ENCODE measurements at places on chromosomes 13 and 19.
A peak's percentile ranks its signal among the peaks of the same experiment; 100 is the strongest.

DNA sequence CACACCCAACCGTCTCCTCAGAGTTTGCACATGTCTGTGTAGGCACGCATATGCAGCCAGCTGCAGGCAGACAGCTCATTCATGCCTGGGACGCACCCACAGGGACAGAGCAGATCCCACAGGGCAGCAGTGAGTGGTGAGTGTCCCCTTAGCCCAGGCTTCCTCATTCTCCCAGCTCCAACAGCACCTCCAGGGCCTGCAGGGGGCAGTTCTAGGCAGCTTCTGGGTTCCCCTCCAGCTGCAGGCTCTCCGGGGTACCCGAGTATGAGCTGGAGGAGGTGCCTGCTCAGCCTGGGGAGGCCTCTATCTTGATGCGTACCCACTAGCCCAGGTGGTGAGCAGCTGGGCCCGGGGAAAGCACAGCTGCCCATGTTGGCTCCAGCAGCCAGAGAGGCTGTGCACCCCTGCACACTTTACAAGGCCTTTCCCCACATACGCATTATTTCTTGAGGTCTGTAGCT, 1.3 kb upstream of the SHANK1 start:
- DNase-seq, result no peak

- DNase-seq, result no peak
Measured at GRCh38 chr19:7879836-7880235, 5.6 kb upstream of the PRR36 start.

DNA sequence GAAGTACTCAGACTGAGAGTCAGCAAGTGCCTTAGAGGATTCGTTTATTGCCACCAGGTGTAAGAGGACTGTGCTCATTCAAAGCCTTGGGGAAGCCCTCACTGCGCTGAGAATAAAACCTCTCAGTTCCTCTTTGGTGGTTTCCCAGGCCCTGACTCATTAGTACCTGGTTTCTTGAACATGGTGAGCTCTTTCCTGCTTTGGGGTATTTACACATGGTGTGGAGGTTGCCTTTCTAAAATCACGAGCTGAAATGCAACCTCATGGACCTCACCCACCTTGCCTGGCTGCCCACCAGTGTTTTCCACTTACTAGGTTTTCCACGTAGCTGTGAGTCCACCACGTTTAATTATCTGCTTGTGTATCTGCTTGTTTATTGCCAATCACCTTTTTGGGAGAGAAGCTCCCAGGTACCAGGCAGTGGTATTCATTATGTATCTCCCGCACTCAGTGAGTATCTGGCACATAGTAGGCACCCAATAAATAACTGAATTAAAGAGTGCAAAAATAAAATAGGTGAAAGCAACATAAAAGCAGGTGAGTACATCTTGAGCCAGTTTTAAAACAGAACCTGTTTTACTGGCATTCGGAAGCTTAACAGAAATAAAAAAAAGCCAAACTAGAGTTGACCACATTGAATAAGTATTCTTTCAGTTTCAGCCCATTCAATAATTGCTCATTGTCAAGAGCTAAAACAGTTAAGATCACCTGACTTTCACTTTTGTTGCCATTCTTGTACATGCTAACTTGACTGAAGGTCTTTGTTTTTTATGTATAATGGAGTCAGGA, 533.0 kb downstream of the MYO16 start:
- DNase-seq, result peak; percentile 67

- DNase-seq, result no peak
Measured at GRCh38 chr13:23813635-23814034, 75.6 kb downstream of the MIPEP start.

DNA sequence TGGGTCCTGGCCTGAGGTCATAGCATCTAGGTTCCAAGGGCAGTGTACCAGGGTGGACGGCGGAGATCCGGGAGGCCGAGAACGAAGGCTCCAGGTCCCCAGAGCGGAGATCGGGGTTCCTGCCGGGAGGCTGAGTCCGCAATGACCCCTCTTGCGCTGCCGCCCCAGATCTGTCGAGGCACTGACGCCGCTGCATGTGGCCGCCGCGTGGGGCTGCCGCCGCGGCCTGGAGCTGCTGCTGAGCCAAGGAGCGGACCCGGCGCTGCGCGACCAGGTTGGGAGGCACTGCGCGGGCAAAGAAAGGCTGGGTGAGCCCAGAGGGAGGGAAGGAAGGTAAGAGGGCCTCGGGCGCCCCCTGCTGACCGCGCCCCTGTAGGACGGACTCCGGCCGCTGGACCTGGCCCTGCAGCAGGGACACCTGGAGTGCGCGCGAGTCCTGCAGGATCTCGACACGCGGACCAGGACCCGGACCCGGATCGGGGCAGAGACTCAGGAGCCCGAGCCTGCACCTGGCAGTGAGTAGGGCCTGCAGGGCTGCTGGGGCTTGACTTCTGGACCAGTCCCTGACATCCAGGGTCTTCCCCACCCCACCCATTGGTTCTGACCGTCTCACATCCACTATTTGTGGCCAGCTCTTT, 906 bp downstream of the ANKLE1 start:
- DNase-seq, result peak; percentile 71

GRCh38 chr19:50147462-50148423, 15.3 kb downstream of the IZUMO2 start:
- peak; percentile 75 for DNase-seq

DNA sequence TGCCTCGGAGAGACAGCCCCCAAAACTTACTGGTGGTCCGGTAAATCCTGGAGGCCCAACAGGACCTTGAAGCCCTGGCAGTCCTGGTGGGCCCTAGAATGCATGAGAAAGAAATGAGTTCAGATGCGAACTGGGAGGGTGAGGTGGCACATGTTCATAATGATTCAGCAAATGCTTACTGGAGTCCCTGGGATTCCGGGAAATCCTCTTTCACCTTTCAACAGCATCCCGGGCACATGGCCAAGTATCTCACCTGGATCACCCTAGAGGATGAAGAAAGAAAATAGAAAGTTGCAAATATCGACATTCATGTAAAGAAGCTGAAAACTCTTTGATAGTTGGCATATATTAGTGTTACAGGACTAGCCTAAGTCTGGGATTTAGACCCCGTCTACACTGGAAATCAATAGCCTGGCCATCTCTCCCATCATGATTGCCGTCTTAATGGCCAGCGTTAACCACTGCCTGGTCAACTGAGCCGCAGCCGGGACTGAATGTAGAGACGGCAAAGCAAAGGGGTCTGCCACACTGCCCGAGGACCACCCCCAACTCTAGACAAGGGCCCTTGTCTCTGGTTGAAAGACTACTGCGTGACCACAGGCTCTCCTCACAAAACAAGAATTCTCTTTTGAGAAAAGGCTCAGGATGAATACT, 96.9 kb downstream of the COL4A1 start:
- DNase-seq, result peak; percentile 60

GRCh38 chr13:26619358-26619757, 61.9 kb downstream of the WASF3 start:
- DNase-seq, result no peak

GRCh38 chr13:114140906-114141250, 8.5 kb upstream of the RASA3 start:
- no peak for DNase-seq

GRCh38 chr13:46720189-46720588, 76.8 kb downstream of the ESD start:
- DNase-seq, result no peak

DNA sequence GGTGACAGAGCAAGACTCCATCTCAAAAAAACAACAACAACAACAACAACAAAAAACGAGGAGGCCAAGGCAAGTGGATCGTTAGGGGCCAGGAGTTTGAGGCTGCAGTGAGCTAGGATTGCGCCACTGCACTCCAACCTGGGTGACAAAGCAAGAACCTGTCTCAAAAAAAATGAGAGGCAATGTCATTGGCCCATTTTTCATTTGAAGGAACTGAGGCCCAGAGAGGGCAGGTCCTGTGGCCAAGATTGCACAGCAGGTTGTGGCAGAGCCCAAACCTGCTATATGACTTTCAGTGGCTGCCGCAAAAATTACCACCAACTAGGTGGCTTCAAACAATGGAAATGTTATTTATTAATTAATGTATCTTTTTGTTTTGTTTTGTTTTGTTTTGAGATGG, 5.5 kb downstream of the PIK3R2 start:
- DNase-seq, result no peak

DNA sequence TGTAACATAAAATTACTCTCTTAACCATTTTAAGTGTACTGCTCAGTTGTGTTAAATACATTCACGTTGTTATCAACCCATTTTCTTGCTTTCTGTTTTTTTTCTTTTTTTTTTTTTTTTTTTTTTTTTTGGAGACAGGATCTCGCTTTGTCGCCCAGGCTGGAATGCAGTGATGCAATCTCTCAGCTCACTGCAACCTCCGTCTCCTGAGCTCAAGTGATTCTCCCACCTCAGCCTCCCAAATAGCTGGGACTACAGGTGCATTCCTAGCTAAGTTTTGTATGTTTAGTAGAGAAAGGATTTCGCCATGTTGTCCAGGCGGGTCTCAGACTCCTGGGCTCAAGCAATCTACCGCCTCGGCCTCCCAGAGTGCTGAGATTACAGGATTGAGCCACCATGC, 42.5 kb upstream of the C13orf42 start:
- DNase-seq, result no peak
